ENCODE measurements at places on chromosomes 6 and 20.

GRCh38 chr20:47544240-47544639 is 42.6 kb downstream of the NCOA3 start:
- DNase-seq: no peak

- DNase-seq: no peak
Measured at GRCh38 chr6:64691064-64691463, 1016.0 kb downstream of the EYS start.

- no peak for DNase-seq
Measured at GRCh38 chr6:33118525-33119123, 42.8 kb downstream of the HLA-DPB1 start.

- no peak for DNase-seq
Measured at GRCh38 chr6:98037571-98037970, 754.6 kb upstream of the MMS22L start.

- no peak for DNase-seq
Measured at GRCh38 chr20:35870541-35871258, 83.6 kb downstream of the SCAND1 start.

- DNase-seq: no peak
Measured at GRCh38 chr6:156449569-156449968, 327.6 kb upstream of the ARID1B start.

GRCh38 chr6:26041946-26042345 is 45.3 kb upstream of the HFE start:
- DNase-seq: no peak

- DNase-seq: no peak
Measured at GRCh38 chr6:11035616-11036350, 8.3 kb downstream of the ELOVL2 start.

- no peak for DNase-seq
Measured at GRCh38 chr6:97275804-97276203, 7.2 kb downstream of the MMS22L start.

- no peak for DNase-seq
Measured at GRCh38 chr20:4617019-4617418, 104.7 kb upstream of the PRND start.

- DNase-seq: no peak
Measured at GRCh38 chr6:75098709-75099108, 107.1 kb downstream of the COL12A1 start.

GRCh38 chr6:123888771-123889513 is 85.3 kb downstream of the NKAIN2 start:
- no peak for DNase-seq

DNA sequence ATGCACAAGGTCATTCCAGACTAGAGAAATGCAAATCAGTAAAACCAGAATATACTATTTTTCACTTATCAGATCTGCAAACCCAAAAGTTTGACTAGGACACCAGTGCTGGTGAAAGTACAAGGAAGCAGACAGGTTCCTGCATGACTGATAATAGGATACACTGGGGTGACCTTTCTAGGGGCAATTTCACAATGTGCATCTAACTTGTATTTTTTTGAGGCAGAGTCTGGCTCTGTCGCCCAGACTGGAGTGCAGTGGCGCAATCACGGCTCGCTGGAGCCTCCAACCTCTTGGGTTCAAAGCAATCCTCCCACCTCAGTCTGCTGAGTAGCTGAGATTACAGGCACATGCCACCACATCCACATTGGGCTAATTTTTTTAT is 11.4 kb downstream of the COMMD7 start:
- no peak for DNase-seq

DNA sequence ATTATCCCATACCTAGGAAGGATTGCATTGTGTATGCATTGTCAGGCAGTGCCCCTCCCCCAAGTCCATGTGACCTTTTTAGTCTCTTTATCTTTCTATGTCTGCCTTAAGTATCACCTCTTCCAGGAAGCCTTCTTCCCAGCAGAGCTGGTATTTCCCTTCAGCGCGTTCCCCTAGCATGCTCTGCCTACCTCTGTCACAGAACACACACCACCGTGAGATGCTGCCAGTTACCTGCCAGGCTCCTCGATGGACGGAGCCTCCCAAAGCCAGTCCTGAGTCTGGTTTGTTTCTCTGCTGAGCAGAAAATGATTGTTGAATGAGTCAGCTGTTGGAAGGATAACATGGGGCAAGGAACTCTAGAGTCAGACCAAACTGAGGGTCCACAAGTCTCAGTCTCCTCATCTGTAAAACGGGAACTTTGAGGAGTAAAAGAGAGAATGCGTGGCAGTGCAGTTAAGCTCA is 11.3 kb upstream of the ZNF335 start:
- DNase-seq: no peak

GRCh38 chr6:87753131-87753685 is 51.2 kb upstream of the AKIRIN2 start:
- no peak for DNase-seq

GRCh38 chr6:64217721-64218620 is 582.4 kb downstream of the PHF3 start:
- DNase-seq: no peak

- DNase-seq: no peak
Measured at GRCh38 chr20:40668449-40669228, 20.4 kb downstream of the MAFB start.

DNA sequence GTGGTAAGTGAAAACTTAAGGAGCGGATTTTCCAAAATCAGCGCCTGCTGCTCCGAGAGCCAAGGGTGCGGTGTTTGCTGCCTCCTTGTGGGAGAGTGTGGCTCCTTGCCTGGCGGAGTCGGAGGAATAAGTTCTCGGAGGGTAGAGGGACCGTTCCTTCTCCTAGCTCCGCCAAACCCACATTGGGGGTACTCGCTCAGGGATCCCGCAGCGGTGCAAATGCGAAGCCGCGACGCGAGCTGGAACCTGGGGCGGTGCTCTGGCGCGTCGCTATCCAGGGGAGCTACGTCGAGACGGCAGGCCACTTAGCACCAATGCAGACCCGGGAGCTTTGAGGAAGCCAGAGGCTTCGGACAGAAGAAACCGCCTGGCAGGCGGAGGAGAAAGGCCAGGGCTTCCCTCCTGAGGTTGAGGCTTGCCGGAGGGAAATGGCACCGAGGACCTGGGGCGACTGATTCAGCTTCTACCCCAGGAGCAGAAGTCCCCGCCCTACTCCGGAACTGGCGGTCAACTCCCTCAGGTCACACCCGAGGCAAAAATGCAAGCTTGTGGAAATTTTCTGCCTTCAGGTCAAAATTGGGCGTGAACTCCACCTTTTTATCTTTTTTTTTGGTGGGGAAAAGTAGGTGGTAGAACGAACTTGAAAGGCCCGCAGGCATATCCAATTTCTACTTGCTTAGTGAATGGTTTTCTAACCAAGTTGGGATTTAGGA is 5.7 kb upstream of the DDX43 start:
- peak; percentile 22 for DNase-seq

DNA sequence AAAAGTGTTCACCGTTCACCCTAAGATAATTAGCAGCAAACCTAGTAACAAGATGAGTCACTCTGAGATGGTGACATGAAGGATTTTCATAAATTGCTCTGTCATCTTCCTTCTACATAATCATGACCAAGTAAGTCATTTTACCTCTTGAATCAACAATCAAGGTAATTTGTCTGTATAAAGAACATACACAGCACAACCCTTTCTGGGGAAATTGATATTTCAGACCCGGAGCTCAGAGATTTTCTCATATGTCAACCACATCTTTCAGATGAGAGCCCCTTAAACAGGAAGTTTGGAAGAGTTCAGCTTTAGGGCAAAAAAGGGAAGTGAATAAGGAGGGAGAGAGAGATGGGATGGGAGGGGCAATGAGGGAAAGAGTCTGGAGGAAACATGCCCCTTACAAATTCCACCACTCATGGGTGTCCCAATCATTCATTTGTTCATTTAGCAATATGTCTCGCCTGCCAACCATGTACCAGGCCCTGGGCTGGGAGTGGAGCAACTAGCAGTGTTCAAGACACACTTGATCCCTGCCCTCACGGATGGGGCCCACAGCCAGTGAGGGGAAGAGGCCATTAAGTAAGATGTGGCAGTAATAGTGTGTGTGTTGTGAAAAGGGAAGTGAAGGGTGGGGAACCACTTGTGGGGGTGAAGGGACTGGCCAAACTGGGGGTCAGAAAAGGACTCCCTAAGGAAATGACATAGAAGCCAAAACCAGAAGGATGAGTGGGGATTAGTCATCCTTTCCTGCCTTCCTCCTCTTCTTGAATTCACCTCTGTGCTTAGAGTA is 190.9 kb downstream of the MAFB start:
- no peak for DNase-seq

- peak; percentile 69 for DNase-seq
Measured at GRCh38 chr20:309841-310644, 12.7 kb downstream of the ZCCHC3 start.

DNA sequence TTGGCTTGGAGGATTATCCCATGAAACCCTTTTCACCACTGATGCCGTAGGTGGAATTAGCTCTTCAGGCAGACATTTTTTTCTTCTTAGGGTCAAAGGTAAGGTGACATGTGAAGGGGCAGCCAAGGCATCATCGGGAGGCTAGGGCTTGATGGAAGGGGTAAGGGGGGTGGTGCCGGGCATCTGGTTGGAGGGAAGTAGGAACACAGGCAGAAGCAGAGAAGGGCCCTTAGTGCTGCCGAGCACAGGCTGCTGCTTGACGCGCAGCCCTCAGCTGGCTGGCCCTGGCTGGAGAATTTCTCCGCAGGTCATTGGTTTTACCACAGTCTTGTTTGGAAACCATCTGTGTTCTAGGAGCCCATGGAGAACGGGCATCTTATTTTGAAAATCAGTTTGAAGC is 54.7 kb downstream of the TRAF3IP2 start:
- DNase-seq: no peak

GRCh38 chr6:118935331-118935668 is 341 bp upstream of the MCM9 start:
- DNase-seq: no peak

DNA sequence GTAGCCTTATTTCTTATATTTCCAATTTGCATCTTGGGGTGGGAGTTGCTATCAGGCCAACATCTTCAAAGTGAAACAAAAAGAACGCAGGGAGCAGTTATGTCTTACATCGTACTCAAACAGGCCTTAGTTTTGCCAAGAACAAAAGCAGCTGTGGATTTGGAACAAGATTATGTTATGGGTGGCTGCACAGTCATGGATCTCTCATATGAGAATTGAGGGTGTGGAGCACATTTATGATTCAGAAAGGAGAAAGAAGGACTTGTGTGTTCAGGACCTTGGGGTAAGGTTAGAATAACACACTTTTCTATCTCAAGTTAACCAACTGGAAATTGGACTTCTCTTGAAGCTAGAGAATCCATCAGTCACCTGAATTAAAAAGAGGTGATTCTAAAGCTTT is 259.9 kb downstream of the FOXA2 start:
- DNase-seq: no peak

GRCh38 chr6:152364866-152365265 is 272.3 kb downstream of the SYNE1 start:
- DNase-seq: no peak

GRCh38 chr6:722077-722524 is 29.2 kb upstream of the EXOC2 start:
- peak; percentile 46 for DNase-seq

- DNase-seq: no peak
Measured at GRCh38 chr20:48440916-48441315, 386.9 kb downstream of the PREX1 start.

DNA sequence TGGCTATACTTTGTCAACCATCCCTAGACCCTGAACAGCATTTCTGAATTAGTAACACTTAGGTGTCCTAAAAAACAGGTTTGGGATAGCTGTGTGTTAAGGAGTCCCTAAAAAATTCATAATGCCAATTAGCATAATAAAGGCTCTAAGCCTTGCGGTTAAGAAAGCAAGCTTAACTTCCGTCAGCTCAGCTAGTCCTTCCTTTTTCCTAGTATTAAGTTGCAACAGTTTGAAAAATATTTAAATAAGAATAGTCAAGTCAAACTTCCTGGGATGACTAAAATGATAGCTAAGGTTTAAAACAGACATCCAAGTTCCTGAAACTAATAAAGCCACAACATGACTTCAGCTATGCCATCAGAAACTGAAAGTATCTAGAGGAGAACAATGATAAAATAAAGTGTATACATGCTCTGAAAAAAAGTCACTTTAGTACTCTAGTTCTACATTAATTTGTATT is 3.5 kb downstream of the AKIRIN2 start:
- DNase-seq: no peak

DNA sequence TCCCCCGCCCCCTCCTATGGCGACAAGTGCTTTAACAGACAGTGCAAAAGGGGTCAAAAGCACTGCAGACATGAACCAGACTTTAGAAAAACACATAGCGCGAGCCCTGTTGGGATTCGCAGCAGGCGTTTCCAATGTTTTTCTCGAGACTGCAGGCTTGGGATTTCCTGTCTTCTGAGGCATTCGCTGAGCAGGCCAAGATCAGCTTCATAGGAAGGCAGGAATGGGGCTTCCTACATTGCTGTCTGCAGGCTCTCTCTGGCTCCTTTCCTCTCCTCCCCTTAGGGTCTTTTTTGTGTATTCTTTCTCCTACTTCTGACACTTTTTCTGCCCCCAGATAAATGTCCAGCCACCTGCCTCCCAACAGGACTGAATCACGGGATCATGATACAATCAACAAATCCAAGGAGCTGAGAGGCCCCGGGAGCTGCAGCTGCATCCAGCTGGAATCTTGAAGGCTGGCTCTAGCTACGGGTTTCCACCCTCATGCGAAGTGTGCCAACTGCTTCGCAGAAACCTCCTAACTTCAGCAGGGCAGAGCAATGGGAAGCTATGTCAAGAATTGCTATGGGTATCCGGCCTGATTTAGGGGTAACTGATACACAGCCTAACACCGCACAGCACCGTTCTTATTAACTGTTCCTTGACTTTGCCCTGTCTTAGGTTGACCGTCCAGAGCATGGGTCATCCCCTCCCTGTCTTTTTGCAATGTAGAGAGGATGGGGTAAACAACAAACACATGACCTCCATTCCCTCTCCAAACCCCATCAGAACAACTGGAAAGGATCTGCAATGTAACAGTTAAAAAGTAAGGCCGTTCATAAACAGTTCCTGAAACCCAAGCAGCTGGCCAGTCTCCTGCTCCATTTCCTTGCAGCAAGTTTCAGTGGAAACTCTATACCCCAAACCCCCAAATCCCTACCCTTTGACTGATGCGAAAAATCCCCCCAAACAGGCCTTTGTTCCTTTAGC is 31.5 kb downstream of the SNX5 start:
- DNase-seq: no peak

- DNase-seq: no peak
Measured at GRCh38 chr6:152100183-152100618, 292.7 kb downstream of the ESR1 start.

GRCh38 chr20:56627122-56628014 is 1.7 kb upstream of the TFAP2C start:
- no peak for DNase-seq

DNA sequence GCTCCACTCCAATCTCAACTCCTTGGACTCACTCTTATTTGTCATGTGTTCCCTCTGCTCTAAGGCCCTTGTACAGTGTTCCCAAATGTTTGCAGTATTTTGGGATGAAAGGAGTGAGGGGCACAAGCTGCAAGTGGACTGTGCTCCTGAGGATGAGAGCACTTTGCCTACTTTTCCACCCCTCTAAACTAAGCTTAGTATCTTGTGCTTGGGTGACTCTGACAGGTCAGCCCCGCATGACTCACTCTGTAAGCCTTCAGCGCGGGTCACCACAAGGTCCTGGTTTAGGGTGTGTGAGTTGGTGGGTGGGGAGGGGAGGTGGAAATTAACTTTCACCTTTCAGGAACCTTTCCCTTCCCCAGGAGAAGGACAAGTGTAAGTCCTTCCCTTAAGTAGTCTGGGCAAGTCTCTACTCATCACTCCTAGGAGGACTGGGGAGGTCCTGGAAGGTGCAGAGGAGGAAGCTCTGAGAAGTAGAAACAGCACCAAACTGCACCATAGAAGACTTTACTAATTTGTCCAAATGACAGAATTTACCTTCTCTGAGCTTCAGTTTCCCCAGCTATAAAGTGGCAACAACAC is 68.8 kb upstream of the EPB41L1 start:
- no peak for DNase-seq

- DNase-seq: no peak
Measured at GRCh38 chr20:18331694-18332093, 43.4 kb downstream of the ZNF133 start.

- DNase-seq: no peak
Measured at GRCh38 chr6:19153270-19153980, 683.7 kb upstream of the ID4 start.
